M059J (cell line): ENCODE measurements at places on chromosomes 2 and 18. TPM values are rescaled to one million over a fixed set of nuclear protein-coding genes. Genes with fewer than 3 reads are reported as not detected.

The ST6GAL2 gene
- not detected in 2 replicates for total RNA-seq

The SULT1C2 gene
- total RNA-seq: 0.22 TPM in 1 of 2 replicates, not detected in the other

The KCNE4 gene
- total RNA-seq: 11.4 and 14.5 TPM in 2 replicates

The CFAP65 gene
- total RNA-seq: not detected in 2 replicates

The C2orf74 gene
- 13.0 and 23.0 TPM in 2 replicates for total RNA-seq

The MBD2 gene
- total RNA-seq: 37.1 and 49.7 TPM in 2 replicates

The MAP3K2 gene
- 22.9 and 28.8 TPM in 2 replicates for total RNA-seq

The HSPD1 gene
- 144 and 237 TPM in 2 replicates for total RNA-seq

The FAP gene
- 22.8 and 31.9 TPM in 2 replicates for total RNA-seq

The SERPINB11 gene
- total RNA-seq: not detected in 2 replicates

The GALNT3 gene
- 0.59 and 1.9 TPM in 2 replicates for total RNA-seq

The CPO gene
- not detected in 2 replicates for total RNA-seq

The GPR155 gene
- total RNA-seq: 1.6 and 2.5 TPM in 2 replicates

The CELF4 gene
- not detected in 2 replicates for total RNA-seq

The ANKRD62 gene
- not detected in 2 replicates for total RNA-seq

The MC4R gene
- total RNA-seq: not detected in 2 replicates

The CDH2 gene
- total RNA-seq: 70.9 and 104 TPM in 2 replicates

The MALL gene
- total RNA-seq: 27.5 and 42.0 TPM in 2 replicates

The CRYBA2 gene
- total RNA-seq: 0.17 TPM in 1 of 2 replicates, not detected in the other

The GAL3ST2 gene
- total RNA-seq: not detected in 2 replicates

The RND3 gene
- 170 and 187 TPM in 2 replicates for total RNA-seq

The C2orf80 gene
- not detected in 2 replicates for total RNA-seq

The IFT172 gene
- total RNA-seq: 2.8 and 5.7 TPM in 2 replicates

The TCF7L1 gene
- total RNA-seq: 0.05 TPM in 1 of 2 replicates, not detected in the other

The PLGLB2 gene
- 0.05 and 2.2 TPM in 2 replicates for total RNA-seq

The TMX3 gene
- total RNA-seq: 62.1 and 71.7 TPM in 2 replicates

The KDSR gene
- 42.7 and 57.8 TPM in 2 replicates for total RNA-seq

The TUBB6 gene
- 207 and 350 TPM in 2 replicates for total RNA-seq
